ENCODE measurements at places on chromosomes 6 and 20.

- DNase-seq: peak; percentile 11
Measured at GRCh38 chr20:41734506-41734945, 116.3 kb upstream of the CHD6 start.

GRCh38 chr20:12924126-12924525, 84.6 kb upstream of the SPTLC3 start:
- peak; percentile 85 for DNase-seq

DNA sequence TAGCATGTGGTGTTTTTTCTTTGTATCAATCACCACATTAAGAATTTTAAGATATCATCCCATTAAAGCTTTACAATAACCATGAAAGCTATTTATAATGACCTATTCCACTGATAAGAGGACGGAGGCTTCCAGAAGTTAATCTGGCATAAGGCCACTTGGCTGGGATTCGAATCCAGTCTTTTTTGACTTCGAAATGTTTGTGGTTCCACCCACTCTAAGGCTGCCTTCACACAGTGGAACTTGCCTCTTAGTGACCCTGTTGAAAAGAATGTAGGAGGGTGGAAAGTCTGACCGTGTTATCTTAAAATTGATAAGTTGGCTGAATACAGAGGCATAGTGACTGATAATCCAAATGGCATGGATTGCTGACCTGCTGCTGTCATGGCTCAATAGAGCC, 959.7 kb downstream of the KIF16B start:
- no peak for DNase-seq

DNA sequence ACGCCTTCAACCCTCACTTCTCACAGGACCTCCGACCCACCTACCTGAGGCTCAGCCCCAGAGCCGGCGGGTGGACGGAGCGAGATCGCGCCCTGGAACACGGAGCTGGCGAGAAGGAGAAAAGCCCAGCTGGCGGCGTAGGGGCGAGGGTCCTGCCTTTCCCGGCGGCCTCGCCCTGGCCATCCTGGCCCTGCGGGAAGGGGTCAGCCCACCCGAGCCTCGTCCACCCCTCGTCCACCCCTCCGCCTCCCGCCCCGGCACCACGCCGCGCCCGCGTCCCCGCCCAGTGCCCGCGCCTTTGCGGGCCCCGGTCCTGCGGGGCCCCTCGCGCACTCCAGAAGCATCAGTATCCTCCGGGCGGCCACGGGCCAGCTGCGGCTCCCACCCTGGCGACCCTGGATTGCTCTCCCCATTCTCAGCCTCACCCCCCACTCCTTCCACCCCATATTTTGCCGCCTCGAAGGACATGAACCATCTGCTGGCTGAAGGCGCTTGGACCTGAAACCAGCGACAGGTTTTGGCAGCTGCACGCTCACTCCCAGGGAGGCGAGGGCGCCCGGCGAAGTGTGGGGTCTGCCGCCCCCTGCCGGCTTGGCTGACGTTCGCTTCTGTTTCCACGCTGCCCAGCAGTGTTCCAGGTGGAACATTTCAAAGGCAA, 65.1 kb downstream of the PLG start:
- no peak for DNase-seq

- no peak for DNase-seq
Measured at GRCh38 chr6:549906-550305, 107.0 kb downstream of the HUS1B start.

- no peak for DNase-seq
Measured at GRCh38 chr6:96702626-96703025, 134.7 kb downstream of the GPR63 start.

DNA sequence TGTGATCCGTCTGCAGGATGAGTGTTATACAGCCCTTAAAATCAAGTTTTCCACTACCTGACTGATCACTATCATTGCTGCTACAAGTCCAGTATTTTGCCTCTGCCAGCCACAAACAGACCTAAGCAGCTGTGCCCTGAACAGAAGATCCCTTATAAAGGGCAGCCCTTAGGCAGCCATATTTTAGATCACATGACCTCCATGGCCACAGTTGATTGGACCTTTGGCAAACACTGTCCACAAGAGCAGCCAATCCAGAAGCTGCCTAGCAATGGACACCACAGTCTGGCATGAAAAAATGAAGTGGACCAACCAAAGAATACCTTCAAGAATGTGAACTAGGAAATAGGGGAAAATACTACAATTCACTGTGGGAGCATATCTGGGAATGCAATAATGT, 50.8 kb downstream of the MC3R start:
- DNase-seq: no peak

GRCh38 chr6:33927616-33928015, 123.8 kb upstream of the MLN start:
- no peak for DNase-seq

DNA sequence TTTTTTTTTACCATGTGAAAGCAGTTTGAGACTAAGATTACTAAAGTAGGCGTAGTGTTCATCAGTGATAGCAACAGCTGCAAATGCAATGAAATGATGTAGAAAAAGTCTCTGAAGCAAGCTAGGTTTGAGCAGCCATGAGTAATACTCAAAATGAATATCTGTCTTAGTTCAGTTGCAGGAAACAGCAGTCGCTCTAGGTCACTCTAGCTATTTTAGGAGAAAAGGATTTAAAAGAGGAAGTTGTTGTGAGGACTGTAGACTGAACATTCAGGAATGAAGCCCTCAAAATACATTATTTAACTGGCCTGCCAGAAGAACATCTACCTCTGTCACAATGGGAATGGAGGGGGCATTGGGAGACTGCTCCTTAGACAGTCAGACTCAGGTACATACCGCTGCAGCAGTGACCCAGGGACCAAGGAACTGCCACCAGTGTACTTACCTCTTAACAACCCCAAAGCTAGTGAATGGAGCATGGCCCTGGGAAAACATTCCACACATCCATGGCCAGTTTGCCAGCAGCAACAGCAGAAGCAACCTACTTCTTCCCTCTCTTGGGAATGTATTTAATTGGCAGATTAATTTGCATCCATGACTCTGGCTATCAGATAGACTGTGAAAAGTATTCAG, 243.0 kb upstream of the KHDRBS2 start:
- DNase-seq: no peak

DNA sequence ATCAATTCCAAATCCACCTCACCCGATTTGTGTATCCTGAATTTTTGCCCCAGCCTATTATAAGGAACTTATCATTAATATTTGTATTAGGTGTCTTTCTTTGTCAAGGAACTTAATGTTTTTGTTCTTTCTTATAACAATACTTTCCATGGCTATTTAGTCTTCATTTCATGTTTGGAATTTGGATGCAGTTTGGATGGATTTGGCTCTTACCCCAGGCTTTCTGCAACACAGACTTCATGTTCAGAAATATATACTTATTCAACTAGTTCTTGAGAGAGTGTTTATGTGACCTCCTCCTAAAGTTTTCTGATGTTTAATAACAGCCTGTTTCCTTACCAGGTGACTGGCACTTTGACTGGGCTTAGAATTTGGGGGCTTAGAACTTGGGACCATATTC, 35.9 kb upstream of the TOX2 start:
- DNase-seq: no peak

DNA sequence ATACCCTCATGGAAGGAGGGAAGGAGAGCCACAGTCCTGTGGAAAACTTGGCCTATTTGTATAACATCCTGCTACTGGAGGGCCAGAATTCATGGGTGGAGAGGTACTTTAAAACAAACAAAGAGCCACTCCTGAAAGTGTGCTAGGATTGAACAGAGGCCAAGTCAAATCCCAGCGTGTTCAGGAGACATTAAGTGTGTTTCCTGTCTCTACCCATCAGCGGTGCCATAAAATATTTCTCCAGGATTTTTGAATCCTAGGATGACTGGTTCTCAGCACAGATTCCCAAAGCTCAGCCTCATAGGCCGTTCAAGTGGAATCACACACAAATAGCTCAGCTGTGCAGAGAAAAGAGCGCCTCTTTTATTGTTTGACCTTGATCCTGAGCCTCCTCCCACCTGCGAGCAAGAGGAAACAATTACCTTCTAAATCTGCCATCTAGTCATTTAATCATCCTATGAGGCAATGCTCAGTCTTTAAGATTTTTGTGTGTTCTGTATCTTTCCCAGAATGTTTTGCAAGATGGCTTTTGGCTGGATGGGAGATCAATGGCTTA, 31.8 kb upstream of the RALGAPA2 start:
- DNase-seq: no peak

GRCh38 chr6:149056777-149057463, 260.6 kb upstream of the TAB2 start:
- no peak for DNase-seq

DNA sequence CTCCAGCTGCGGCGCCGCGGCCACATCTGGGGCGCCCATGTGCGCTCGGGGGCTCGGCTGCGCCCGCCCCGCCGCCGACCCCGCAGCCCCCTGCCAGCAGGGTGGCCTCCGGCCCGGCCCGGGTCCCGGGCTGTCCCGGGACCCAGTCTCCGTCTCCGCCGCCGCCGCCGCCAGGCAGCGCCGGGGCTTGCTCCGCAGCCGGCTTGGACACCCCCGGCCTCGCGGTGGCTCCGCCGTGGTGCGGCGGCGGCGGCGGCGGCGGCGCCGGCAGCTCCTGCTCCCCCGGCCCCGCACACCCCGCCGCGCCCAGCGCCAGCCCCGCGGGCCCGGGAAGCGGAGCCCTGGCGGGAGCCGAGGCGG, 219 bp downstream of the ISM1 start:
- no peak for DNase-seq

DNA sequence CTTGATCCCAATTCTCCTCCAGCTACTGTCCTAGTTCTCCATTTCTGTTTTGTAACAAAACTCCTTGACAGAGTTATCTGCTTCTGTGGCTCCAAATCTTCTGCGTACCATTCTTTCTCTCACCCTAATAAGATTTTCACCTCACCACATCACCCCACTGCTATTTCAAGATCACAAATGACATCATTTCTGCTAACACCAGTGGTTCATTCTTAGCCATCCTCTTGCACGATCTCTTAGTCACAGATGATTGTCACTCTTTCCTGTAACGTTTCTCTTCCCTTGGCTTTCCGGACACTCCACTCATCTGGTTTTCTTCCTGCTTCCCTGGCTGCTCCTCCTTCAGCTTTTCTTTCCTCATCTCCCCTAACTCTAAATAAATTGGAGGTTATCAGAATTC, 56.8 kb upstream of the FABP7 start:
- no peak for DNase-seq

GRCh38 chr20:53021934-53022333, 49.8 kb downstream of the TSHZ2 start:
- no peak for DNase-seq

DNA sequence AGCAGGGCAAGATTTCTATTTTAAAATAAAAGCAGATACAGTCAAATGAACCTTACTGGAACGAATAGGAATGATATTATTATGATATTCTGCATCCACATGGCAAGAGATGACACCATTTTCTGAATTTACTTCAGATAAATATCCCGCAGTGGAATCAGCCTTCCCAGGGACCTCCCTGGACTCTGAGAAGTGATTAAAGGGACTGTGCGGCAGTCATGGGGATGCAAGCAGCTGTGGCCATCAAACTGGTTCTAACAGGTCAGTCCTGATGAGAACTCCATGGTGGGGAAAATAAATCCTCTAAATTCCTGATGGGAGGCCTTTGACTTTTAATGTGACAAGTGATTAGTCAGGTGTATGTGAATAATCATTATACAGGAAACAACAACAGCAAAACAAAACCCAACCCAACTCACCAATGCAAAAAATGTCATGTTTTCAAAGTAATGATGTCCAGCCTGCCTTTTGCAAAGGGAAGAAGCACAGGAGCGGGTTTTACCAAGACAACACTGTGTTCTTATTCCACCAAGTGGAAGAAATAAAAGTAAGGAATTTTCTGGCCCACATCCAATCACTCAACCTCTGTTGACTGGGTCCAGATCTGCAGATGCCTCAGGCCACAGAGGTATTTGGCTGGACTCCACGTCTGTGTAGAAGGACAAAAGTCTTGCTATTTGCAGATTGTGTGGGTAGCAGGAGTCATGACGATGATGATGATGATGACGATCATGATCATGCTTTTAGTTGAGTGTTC, 61.9 kb upstream of the CITED2 start:
- DNase-seq: no peak

DNA sequence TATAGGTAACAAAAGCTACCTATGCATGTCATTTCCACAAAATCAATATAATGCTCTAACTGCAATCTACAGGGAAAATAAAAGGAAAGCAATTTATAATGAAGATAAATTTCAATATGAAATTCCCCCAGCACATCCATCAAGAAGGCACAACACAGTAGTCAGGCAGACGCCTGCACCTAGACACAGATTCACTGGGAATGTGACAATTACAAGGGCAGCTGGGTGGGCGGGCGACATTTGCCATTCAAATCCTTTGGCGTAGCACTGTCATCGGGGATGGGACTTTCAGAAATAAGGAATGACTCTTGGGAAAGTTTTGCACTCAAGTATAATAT, 60.4 kb downstream of the SULF2 start:
- DNase-seq: peak; percentile 70

GRCh38 chr6:80548532-80548931, 442.1 kb downstream of the BCKDHB start:
- DNase-seq: no peak

GRCh38 chr6:7974938-7975763, 64.6 kb upstream of the TXNDC5 start:
- no peak for DNase-seq

DNA sequence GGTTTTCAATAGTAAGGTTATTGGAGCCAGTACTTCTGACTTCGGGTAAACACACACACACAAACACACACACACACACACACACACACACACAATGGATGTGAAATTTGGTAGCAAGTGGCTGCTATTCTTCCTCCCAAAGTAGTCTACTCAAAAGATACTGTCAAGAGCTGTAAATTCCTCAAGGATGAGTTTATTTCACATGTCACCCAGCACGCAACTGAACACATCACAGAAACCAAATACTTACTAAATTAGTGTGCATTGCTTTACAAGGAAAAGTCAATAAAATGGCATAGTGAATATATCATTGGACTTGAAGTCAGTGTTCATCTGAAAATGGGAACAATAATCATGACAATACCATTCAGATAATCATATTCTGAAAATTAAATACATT, 32.9 kb downstream of the MMUT start:
- DNase-seq: no peak

- DNase-seq: no peak
Measured at GRCh38 chr6:55758156-55758937, 117.0 kb downstream of the BMP5 start.

DNA sequence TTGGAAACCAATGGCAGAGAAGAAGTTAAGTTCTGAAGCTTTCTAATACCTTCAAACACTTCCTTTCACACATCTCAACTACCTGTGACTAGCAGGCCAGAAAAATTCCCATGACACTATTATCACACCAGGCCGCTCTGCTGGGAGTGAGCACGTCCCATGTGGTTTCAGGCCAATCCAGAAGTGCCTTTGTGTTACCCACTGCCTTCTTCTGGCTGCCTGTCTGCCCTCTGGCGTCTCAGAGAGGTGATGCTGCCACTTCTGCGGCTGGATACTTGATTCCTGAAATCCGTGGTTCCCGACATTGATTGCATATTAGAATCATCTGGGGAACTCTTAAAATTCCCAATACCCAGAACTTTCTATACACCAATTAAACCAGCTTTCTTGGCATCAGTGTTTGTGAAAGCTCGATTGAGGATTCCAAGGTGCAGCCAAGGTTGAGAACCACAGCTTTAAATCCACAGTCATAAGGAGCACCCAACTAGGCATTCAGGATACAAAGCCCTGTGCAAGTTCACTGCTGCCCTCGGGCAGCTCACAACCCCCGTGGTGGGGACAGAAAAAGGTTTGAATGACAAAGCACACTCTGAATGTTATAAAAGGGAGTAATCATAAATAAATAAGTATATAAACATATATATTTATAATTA, 65.6 kb downstream of the STMND1 start:
- DNase-seq: peak; percentile 80

GRCh38 chr20:54474866-54475265, 527 bp upstream of the DOK5 start:
- peak; percentile 13 for DNase-seq

- DNase-seq: no peak
Measured at GRCh38 chr6:53358440-53359094, 9.8 kb upstream of the ELOVL5 start.

Measured in NCI-H526 (cell line).